ENCODE measurements at places on chromosomes 12 and 14. TPM values are rescaled to one million over a fixed set of nuclear protein-coding genes. Genes with fewer than 3 reads are reported as not detected.

Gene FLRT2
- not detected for total RNA-seq

Gene STYX
- total RNA-seq = 15.3 TPM

Gene TC2N
- total RNA-seq = 129 TPM

Gene C12orf56
- total RNA-seq = 0.08 TPM

Gene ADCY4
- total RNA-seq = 4.7 TPM

Gene DPF3
- total RNA-seq = 0.27 TPM

GRCh38 chr14:94128216-94128839, 1.1 kb downstream of the IFI27L2 start:
- H3K27ac ChIP-seq = no peak overlapping the region
- no peaks in the 10 kb centered on the region for H3K27me3 ChIP-seq
- H3K4me3 ChIP-seq = no peak overlapping the region
- no peak for DNase-seq
- H3K36me3 ChIP-seq = no peaks in the 10 kb centered on the region
- peaks cover 18% of the 10 kb centered on the region for H3K4me1 ChIP-seq

DNA sequence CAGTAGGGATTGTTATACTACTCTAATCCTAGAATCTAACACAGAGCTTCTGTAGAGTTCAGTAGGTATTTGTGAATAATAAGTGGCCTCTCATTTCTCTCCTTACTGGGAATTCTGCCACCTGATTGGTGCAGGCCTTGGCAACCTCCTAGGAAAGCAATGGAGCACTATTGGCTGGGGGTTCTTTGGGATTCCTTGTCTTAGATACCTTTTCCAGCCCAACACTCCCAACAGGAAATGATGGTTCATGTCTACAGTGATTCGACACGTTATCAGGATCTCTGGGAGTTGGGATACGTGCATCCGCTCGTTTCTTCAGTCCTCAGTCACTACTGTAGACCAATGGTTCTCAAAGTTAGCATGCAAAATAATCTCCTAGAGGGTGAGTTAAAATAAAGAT, 67.4 kb downstream of the ELK3 start:
- no peak for DNase-seq
- peaks cover 73% of the 10 kb centered on the region for H3K36me3 ChIP-seq
- no peaks in the 10 kb centered on the region for H3K27me3 ChIP-seq
- peaks cover 9% of the 10 kb centered on the region for H3K4me1 ChIP-seq
- H3K4me3 ChIP-seq = no peak overlapping the region

- H3K4me3 ChIP-seq = no peak overlapping the region
- H3K27me3 ChIP-seq = no peaks in the 10 kb centered on the region
- no peak for DNase-seq
These were observed 125.4 kb downstream of the SYT10 start for GRCh38 chr12:33314223-33314622.

DNA sequence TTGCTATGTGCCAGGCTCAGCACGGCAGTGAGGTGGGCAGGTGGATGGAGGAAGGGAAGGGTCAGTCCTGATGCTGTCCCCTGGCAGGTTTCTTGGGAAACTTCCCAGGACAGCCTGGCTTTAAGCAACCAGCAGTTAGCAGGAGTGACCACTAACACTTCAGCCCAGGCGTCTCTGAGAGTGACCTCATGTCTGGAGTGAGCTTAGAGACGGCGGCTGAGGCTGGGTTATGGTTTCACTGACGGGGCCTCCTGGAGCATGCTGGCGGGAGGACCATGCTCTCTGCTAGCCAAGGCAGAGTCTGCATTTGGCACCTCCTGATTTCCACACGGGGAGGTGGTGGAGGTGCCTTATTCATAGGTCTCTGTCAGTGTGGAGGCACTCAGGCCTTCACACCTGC, 2.5 kb downstream of the HHIPL1 start:
- DNase-seq = no peak
- no peak overlapping the region for H3K27ac ChIP-seq
- H3K27me3 ChIP-seq = peaks cover 30% of the 10 kb centered on the region
- H3K4me3 ChIP-seq = no peak overlapping the region
- peaks cover 6% of the 10 kb centered on the region for H3K4me1 ChIP-seq

DNA sequence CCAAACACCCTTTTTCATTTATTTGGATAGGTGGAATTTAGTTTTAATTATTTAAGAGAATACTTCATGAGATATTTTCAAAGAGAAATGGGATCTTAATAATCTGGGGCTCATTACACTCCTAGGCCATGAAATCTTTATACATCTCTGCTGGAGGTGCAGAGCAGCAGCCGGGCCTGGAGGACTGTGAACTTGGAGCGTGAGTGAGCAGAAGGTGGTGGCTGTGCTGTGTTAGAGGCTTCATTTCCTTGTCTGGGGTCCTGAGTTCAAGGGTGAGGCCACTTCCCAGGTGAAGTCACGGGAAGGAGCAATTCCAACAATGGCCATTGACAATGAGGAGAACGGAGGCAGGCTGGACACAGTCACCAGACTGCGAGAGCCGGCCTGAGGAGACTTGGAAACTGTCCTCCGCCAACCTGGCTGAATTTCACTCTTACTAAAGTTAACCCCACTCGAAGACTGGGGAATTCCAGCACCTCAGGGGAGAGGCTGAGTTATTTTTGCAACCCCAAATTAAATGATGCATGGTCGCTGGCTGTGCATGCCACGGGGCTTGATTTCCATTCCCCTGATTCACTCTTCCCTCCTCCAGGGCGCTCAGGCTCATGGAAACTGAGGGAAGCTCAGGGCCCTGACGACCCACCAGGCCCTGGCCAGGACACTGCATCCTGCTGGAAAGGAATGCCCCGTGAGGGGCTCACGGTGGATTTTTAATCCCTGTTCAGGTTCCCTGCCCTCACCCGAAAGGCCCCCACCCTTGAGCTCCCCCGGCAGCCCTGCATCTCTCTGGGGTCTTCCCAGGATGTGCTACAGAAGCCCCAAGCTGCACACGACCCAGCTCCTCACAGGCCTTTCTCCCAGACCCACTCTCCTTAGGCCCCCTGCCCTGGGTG, 22.6 kb upstream of the TRAF3 start:
- H3K27me3 ChIP-seq = no peaks in the 10 kb centered on the region
- no peak for DNase-seq
- H3K27ac ChIP-seq = no peak overlapping the region
- no peak overlapping the region for H3K4me3 ChIP-seq

GRCh38 chr12:124725597-124726237, 137.9 kb downstream of the SCARB1 start:
- no peak for DNase-seq
- H3K4me1 ChIP-seq = no peaks in the 10 kb centered on the region
- H3K36me3 ChIP-seq = no peaks in the 10 kb centered on the region
- no peaks in the 10 kb centered on the region for H3K27me3 ChIP-seq

DNA sequence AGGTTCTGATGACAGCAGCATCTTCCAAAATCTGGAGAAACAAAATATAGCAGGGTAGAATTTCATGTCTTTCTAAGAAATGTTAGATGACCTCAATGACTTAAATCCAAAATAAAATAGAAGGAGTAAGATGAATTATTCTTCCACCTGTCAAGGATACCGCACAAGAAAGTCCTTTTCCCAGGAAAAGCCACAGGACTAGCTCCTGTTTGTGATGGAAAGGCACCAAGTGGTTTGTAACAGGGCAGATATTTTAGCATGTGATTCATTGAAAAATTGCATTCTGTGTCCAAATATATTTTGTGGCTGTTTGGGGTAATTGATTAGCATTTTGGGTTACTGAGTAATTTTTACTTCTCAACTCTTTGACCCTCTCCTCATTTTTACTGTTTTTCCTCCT, 2.7 kb downstream of the CD163L1 start:
- H3K4me3 ChIP-seq = no peak overlapping the region
- no peaks in the 10 kb centered on the region for H3K36me3 ChIP-seq
- no peak for DNase-seq
- H3K27ac ChIP-seq = no peak overlapping the region
- peaks cover 7% of the 10 kb centered on the region for H3K27me3 ChIP-seq
- peaks cover 4% of the 10 kb centered on the region for H3K4me1 ChIP-seq

DNA sequence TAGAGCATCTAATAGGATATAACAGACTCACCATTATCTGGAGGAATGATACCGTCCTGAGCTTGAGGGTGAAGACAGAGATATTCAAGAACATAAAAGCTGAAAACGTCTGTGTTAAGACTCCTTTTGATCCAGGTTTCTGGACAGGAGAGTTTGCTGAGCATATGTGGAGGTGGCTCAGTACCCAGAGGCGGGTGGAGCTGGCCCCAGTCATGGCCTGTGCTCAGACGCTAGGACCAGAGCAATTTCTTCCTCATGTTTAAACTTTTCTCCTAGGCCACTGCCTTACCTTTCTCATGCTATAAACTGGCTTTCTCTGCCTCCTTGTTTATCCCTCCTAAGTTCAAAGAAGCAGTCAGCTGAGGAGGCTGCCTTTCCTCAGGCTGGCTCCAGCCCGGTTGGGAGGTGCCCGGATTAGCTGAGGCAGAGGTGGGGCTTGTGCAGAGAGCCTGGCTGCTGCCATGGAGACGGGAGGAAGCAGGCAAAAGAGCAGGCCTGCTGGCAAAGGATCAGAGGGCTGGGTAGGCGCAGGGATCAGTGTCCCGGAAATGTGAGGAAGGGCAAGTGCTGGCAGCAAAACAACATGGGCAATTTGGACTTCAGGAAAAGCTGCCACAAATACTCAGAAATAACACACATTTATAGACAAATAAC, 13.7 kb downstream of the COA8 start:
- H3K27me3 ChIP-seq = no peaks in the 10 kb centered on the region
- peaks cover 44% of the 10 kb centered on the region for H3K36me3 ChIP-seq
- H3K4me3 ChIP-seq = no peak overlapping the region
- H3K4me1 ChIP-seq = no peaks in the 10 kb centered on the region

DNA sequence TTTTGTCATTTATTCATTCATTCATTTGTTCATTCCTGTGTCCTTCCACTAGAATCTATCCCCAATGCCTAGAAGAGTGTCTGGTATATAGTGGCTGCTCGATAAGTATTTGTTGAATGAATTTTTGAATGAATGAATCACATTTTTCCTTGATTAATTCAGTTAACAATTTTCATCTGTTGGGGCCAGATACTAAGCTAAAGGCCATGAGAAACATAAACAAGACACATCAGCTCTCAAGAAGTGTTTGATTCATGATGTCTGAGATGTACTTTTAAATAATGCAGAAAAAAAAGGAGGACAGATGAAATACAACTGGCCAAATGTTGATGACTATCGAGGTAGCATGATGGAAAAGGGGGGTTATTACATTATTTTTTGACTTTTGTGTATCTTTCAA, 48.1 kb upstream of the TMED10 start:
- peaks cover 18% of the 10 kb centered on the region for H3K4me1 ChIP-seq
- H3K27ac ChIP-seq = no peak overlapping the region
- H3K4me3 ChIP-seq = no peak overlapping the region
- no peak for DNase-seq

GRCh38 chr14:73237786-73238423, 599 bp downstream of the PAPLN start:
- H3K27ac ChIP-seq = no peak overlapping the region
- H3K27me3 ChIP-seq = peaks cover 78% of the 10 kb centered on the region
- peaks cover 18% of the 10 kb centered on the region for H3K4me1 ChIP-seq
- H3K4me3 ChIP-seq = no peak overlapping the region
- DNase-seq = no peak

DNA sequence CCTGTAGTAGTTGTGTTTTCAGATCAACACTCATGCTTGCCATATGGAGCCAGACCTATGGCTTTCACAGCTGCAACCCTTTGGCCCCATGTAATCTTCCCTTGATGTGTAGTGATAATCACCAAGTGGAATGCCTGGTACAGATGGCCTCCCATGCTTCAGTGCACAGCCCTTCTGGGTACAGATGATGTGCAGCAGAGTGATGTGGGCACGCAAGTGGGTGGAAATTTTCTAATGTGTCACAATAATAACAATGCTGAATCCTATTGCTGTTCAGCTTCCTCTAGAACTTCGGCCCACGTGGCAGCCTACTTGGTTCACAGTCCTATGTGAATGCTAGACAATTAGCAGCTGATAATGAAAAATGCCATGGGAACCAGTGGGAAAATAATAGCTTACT, 188.1 kb downstream of the SNAPC1 start:
- DNase-seq = no peak
- H3K27me3 ChIP-seq = no peaks in the 10 kb centered on the region
- H3K4me3 ChIP-seq = no peak overlapping the region
- no peak overlapping the region for H3K27ac ChIP-seq
- no peaks in the 10 kb centered on the region for H3K36me3 ChIP-seq

DNA sequence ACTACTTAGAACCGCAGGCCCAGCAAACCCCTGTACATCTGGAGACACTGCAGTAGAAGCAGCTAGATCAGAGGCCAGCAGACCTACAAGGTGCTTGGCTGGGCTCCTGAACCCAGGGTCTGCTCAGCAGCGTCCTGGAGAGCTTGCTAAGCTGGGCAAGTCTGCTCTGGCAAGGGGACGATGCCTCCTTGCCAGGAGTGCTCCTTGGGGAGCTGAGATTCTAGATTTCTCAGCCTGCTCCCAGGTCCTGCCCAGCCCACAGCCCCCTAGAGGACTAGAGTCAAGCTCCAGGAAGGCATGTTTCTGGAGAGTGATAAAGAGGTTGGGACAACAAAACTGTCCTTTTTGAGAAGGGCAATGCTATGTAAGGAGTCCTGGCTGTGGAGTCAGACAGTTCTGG, 60.3 kb downstream of the HSPB8 start:
- H3K4me1 ChIP-seq = no peaks in the 10 kb centered on the region
- DNase-seq = no peak
- no peak overlapping the region for H3K4me3 ChIP-seq
- no peak overlapping the region for H3K27ac ChIP-seq
- no peaks in the 10 kb centered on the region for H3K27me3 ChIP-seq
- H3K36me3 ChIP-seq = no peaks in the 10 kb centered on the region

DNA sequence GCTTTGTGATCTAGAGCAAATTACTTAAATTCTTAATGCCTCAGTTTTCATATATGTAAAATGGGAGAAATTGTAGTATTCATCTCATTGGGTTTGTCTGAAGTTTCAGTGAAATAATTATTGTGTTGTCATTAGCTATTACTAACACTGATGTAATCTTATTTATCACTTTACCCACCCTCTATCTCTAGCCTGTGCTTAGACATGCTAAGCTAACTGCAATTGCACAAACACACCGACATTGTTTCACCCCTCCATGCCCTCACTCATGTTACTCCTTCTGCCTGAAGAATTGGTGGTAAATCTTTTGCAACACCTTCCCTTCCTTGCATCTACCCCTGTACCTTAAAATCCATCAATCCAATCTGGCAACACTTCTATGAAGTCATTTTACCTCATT, 241.6 kb downstream of the BCAT1 start:
- H3K27me3 ChIP-seq = no peaks in the 10 kb centered on the region
- H3K4me3 ChIP-seq = no peak overlapping the region
- no peak overlapping the region for H3K27ac ChIP-seq
- H3K4me1 ChIP-seq = no peaks in the 10 kb centered on the region
- no peak for DNase-seq

Data from CD4-positive, alpha-beta T cell (primary cell).